ENCODE measurements at places on chromosomes 5 and 9.

DNA sequence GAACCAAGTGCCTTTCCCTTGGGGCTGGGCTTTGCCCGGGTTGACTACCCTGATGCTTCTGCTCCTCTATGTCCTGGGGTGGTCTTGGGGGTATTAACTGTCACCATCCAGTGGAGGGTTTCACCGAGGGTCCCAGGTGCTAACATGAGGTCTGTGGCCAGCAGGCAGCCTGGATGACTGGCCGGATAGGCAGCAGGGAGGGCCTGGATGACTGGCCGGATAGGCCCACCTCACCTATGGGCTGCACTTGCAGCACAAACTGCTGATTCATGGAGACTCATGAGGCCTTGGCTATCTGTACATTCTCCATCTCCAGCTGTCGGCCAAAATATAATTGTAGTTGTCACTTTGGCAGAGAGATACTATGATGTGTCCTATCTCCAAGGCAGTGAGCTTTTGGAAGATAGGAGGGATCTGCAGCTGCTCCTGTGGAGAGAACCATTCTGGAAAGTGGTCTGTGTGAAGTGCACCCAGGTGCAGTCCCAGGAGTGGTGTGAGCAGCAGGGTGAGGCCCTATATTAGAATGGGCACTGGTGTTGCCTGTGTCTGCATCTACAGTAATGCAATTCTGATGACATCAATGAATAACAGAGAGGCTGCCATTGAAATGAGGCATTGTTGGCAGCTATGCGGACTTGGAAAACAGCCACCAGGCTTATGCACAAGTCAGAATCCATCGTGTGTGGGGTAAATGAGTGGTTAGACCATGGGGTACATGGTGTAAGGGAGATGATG is 26.3 kb upstream of the CDKN2AIPNL start:
- peak; percentile 21 for DNase-seq

GRCh38 chr9:840343-840742 is 1.2 kb upstream of the DMRT1 start:
- no peak for DNase-seq

DNA sequence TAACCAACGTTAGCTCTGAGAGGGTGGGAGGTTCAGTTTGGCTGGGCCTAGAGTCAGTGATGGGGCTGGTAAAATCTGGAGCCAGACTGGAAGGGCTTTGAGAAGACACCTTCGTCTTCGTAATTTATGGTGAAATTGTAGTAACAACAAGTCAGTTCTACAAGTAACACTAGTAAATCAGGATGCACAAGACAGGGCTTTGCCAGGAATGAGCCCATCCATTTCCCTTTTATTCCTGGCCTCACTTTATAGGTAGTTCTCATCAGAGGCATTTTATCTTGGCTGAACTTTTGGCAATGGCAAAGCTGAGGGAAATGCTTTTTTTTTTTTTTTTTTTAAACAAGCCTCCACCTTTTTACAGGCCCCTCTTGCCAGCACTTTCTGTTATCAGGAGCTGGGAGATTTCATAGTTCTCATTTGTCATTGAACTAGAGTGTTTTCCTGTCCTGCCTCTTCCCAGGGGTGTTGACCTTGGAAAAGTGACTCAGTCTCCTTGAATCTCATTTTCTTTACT is 110.5 kb upstream of the KLF4 start:
- peak; percentile 68 for DNase-seq

- DNase-seq, result no peak
Measured at GRCh38 chr5:144206141-144206540, 35.5 kb downstream of the KCTD16 start.

GRCh38 chr5:159921721-159922120 is 5.4 kb downstream of the ADRA1B start:
- DNase-seq, result no peak

GRCh38 chr9:110048976-110049698 is 158.8 kb downstream of the C9orf152 start:
- DNase-seq, result peak; percentile 8

DNA sequence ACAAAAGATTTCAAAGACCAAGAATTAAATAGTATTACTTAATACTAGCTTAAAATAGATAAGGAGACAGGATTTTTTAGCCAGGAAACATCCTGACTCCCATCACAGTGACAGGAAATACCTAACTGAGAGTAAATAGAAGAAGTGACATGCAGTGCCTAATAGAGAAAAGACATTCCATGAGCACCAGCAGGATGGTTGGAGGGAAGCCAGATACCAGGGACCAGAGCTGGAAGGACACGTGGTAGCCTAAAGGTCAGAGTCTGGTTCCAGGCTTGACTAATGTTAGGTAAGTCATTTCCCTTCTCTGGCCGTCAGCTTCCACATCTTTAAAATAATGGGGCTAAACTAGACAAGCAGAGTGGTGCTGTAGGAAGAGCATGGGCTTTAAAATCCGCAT is 41.6 kb downstream of the CDK5RAP2 start:
- peak; percentile 29 for DNase-seq

DNA sequence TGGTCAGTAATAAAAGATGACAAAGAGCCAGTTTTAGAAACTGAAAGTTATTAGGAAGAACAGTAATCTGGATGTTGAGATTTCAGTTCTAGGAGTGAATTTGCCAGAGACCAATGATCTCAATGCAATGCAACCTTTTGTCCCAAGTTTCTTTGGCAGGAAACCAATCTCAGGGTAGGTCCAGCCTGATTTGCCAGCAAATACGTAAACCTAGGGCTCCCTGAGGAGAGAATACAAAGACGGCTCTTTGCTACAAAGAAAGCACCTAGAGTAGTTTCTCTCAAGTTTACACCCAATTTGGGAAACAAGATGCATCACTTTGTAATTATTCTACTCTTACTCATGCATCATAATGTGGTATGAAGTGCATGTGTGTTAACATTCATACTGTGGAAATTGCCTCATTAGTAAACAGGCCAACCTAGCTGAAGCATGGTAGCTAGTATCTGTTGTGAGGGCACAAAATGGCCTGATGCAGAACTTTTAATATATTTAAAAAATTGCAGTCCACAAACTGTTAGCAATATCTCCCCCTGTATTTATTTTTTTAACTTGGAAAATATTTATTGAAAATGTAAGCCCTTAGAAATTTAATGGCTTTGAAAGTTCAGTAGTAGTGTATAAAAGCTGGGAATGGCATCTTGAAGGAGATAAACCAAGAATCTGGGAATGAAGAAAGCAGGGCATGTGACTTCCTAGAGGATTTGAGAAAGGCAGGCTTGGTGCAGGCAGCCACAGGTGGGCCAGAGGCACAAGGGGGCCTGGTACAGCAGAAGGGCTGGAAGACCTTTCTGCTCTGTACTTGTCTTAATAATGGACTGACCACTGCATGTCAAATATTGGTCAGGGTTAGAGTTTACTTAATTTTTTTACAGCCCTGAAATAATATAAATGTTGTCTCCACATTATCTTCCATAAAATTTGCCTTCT is 59.5 kb downstream of the MAST4 start:
- no peak for DNase-seq

- DNase-seq, result no peak
Measured at GRCh38 chr9:124000161-124000783, 11.3 kb upstream of the LHX2 start.

DNA sequence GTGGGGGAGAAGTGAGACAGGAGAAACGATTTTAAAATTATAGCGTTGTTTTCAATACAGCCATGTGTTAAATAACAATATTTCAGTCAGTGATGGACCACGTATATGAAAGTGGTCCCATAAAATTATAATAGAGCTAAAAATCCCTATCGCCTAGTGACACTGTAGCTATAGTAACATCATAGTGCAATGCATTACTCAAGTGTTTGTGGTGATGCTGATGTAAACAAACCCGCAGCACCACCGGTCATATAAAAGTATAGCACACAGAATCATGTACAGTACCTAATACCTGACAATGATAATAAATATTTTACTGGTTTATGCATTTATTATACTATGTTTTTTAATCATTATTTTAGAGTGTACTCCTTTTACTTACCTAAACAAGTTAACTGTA is 407.4 kb upstream of the SEMA6A start:
- DNase-seq, result no peak
